ENCODE measurements at places on chromosomes 5 and 9.

- peak; percentile 77 for DNase-seq
Observed at GRCh38 chr9:137194388-137194787, 5.9 kb downstream of the SSNA1 start.

GRCh38 chr5:58717303-58718007 is 134.6 kb downstream of the RAB3C start:
- DNase-seq: no peak

- no peak for DNase-seq
Observed at GRCh38 chr9:3947588-3947845, 352.4 kb downstream of the GLIS3 start.

DNA sequence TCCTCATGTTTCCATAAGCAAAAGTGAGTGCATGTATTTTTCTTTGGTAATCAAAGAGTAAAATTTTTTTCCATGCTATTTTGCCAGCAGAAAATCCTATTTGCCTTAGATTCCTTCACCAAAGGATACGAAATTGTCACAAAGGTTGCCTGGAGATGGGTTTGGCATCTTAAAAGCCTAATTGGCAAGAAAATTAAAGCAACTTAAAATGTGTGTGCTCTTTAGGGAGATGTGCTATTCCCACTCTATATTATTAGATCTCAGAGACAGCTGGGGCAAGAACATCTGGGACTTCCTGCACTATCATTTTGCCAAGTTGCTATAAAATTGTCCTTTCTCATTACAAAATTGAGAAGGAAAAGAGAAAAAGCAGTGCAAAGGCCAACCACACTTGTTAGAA is 146.1 kb downstream of the PLCXD3 start:
- DNase-seq: no peak

- DNase-seq: no peak
Observed at GRCh38 chr9:35813434-35814105, 1.3 kb downstream of the HINT2 start.

- peak; percentile 71 for DNase-seq
Observed at GRCh38 chr5:150485693-150486401, 22.1 kb upstream of the NDST1 start.

DNA sequence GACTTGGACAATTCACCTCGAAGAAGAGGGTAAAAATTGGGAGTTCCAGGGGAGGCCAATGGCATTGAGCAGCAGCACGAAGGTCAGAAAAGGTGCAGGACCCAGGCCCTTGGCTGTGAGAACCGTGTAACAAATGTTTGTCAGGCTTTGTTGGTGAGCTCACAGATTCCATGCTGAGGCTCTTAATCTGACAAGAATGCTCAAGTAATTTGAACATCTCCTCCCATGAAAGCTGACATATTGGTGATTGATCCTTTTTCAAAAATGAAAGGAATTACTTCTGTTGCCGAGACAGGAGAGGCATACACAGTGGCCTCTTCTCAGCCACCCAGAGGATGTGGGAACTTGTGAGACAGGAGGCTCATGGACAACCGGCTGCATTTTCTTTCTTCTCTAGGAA is 11.6 kb downstream of the RAI14 start:
- DNase-seq: no peak

GRCh38 chr5:167969998-167970397 is 321.4 kb upstream of the WWC1 start:
- DNase-seq: no peak

GRCh38 chr5:124706729-124707361 is 39.6 kb downstream of the ZNF608 start:
- peak; percentile 27 for DNase-seq

GRCh38 chr5:123429993-123430392 is 6.8 kb upstream of the CEP120 start:
- no peak for DNase-seq
